ENCODE measurements at places on chromosomes 7 and 10.

DNA sequence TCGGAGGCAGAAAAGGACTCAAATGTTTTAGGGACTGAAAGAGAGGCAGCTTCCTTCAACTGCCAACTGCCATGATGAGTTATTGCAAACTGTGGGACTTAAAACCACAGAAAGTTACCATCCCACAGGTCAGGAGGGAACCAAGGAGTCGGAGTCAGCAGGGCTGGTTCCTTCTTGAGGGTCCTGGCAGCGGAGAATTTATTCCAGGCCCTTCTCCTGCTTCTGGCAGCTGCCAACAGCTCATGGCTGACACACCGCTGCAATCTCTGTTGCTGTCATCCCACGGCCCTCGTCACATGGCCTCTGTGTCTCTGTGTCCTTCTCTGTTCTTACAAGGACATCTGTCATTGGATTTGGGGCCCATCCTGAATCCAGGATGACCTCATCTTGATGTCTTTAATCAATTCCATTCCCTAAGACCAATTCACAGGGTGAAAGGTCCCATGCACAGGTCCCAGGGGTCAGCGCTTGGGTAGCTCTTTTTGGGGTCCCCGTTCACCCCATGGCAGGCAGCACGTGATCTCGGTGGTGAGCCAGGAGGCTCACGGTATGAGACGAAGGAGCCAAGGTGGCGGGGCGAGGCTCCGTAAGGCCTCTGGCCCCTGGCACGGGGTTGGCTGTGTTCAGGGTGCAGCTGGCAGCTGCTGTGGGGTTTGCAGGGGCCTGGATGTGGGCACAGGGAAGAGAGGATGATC, 27.4 kb upstream of the PSMG3 start:
- no peak for DNase-seq

DNA sequence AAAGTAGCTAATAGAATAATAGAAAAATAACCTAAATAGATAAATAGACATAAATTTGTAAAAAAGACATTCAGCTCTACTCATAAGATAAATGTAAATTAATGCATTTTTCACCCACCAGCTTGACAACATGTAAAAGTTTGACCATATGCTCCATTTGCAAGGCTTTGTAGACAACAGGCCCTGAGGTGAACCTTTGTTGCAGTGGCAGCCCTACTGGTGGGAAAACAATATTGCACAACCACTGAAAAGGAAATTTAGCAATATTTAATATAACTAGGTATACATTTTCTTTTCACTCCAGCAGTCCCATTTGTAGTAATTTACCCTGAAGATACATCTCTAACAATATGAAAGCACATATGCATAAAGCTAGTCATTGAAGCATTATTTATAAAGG, 39.0 kb upstream of the ADRA2A start:
- DNase-seq = peak; percentile 4

DNA sequence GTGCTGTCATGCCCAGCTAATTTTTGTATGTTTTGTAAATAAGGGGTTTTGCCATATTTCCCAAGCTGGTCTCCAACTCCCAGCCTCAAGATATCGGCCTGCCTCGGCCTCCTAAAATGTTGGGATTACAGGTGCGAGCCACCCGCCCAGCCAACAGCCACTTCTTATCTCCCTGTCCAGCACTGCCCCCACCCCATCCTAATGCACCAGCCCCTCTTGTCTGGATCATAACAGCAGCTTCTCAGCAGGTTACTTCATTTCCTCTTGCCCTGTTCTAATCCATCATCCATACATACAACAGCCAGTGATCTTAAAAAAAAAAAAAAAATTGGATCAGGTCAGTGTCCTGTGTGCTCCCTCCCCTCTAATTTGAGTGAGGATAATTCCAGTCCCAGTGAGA, 12.8 kb upstream of the FRAT2 start:
- no peak for DNase-seq

GRCh38 chr10:92640107-92640506, 47.2 kb downstream of the KIF11 start:
- peak; percentile 74 for DNase-seq

GRCh38 chr10:3564346-3565002, 220.5 kb downstream of the KLF6 start:
- DNase-seq = no peak

All from GM23248 (cell line).